ENCODE measurements at places on chromosomes 1 and 21. TPM values are rescaled to one million over a fixed set of nuclear protein-coding genes. Genes with fewer than 3 reads are reported as not detected.

DNA sequence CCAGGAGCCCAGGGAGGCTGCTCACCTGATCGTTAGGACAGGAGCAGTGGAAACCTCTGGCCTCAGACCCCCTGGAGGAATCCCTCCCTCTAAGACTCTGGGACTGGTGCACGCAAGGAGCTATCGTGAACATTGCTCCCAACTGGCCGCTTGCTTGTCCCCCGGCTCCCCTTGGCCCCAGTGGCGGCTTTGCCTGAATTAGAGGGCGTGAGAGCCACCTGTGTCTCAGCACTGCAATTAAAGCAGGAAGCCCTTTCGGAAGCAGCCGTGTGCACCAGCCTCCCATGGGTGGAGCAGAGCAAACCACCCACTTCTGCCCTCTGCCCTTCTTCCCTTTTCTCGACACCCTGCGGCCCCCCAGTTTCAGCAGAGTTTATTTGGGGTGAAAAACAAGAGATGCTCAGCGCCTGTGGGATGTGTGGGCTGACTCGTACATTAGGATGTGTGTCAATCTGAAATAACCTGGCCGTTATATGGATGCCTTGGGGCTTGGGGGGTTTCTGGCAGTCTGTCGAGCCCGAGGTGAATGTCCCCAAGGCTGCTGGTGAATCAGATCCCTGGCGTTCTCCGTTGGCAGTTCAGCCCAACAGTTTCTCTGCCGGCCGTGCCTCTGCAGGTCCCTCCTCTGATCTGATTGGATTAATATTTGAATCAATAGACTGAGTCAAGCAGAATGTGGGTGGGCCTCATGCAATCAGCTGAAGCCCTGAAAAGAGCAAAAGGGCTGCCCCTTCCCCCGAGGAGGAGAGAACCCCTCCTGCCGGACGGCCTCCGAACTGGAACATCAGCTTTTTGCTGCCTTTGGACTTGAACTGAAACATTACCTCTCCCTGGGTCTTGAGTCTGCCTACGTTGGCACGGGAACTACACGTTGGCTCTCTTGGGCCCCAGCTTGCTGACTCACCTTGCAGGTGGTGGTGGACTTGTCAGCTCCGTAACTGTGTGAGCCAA, 7.3 kb upstream of the UMODL1 start:
- no peak overlapping the region for H3K27ac ChIP-seq
- H3K27me3 ChIP-seq = no peaks in the 10 kb centered on the region
- no peak overlapping the region for H3K4me3 ChIP-seq

- DNase-seq = no peak
- H3K36me3 ChIP-seq = no peaks in the 10 kb centered on the region
- no peak overlapping the region for H3K27ac ChIP-seq
- H3K27me3 ChIP-seq = no peaks in the 10 kb centered on the region
- no peak overlapping the region for H3K4me3 ChIP-seq
- H3K4me1 ChIP-seq = no peaks in the 10 kb centered on the region
Measured at GRCh38 chr1:25034736-25035522, 104.9 kb upstream of the RUNX3 start.

GRCh38 chr21:43338951-43339350, 88.0 kb downstream of the SIK1 start:
- no peaks in the 10 kb centered on the region for H3K36me3 ChIP-seq
- no peak for DNase-seq
- no peaks in the 10 kb centered on the region for H3K27me3 ChIP-seq
- peaks cover 3% of the 10 kb centered on the region for H3K4me1 ChIP-seq

- peak within 1 kb of the TSS; percentile 61 for H3K4me3 ChIP-seq
- no peaks in the 10 kb centered on the region for H3K27me3 ChIP-seq
- DNase-seq = peak; percentile 99
- H3K36me3 ChIP-seq = no peaks in the 10 kb centered on the region
Measured at GRCh38 chr1:154607609-154608396, at the start of gene ADAR. Gene ADAR, minus strand, starts transcription at chr1:154608186. Its CDS starts 180 bp downstream, at chr1:154608006.

DNA sequence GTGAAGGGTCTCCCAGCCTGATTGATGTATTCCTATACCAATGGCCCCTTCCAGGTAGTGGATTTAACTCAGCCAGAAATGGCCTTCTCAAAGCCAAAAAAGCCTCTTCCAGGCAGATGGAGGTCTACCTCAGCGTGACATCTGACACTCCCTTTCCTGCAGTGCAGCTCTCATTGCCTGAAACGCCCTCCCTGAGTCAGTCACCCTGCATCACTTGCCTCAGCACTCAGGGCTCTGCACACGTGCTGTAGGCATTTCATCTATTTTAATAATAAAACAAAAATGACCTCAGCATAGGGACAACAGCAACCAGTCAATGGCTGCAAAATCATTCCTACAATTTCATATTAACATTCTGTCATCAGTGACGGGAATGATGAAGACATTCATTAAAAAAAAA, 64.4 kb upstream of the GJA5 start:
- no peak for DNase-seq
- no peaks in the 10 kb centered on the region for H3K27me3 ChIP-seq
- H3K27ac ChIP-seq = no peak overlapping the region
- H3K36me3 ChIP-seq = no peaks in the 10 kb centered on the region
- peaks cover 3% of the 10 kb centered on the region for H3K4me1 ChIP-seq
- no peak overlapping the region for H3K4me3 ChIP-seq

- DNase-seq = no peak
- H3K4me1 ChIP-seq = peaks cover 21% of the 10 kb centered on the region
- no peak overlapping the region for H3K4me3 ChIP-seq
- no peak overlapping the region for H3K27ac ChIP-seq
- H3K36me3 ChIP-seq = no peaks in the 10 kb centered on the region
Measured at GRCh38 chr1:162169031-162169790, 99.7 kb downstream of the NOS1AP start.

- H3K27ac ChIP-seq = no peak overlapping the region
- no peaks in the 10 kb centered on the region for H3K27me3 ChIP-seq
- H3K36me3 ChIP-seq = no peaks in the 10 kb centered on the region
- H3K4me3 ChIP-seq = no peak overlapping the region
- no peak for DNase-seq
Measured at GRCh38 chr21:45747802-45748445, 104.4 kb downstream of the PCBP3 start.

DNA sequence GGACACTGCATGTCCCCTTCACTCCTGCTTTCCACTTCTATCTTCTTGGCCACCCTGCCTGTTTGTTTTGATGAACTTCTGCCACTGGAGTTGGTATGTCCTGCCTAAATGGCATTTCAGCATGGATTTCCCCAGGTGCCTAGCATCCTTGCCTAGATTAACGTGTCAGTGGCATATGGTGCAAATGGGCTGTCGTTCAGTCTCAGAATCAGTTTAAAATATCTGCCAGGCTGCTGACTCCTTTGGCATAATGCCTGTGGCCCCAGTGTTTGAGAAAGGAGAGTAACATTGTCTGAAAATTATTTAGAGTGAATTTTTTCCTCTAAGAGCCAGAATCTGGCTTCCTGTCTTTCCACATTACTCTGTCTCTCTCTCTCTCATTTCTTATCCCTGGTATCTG, 64.9 kb upstream of the BARHL2 start:
- no peak overlapping the region for H3K4me3 ChIP-seq
- H3K36me3 ChIP-seq = no peaks in the 10 kb centered on the region
- H3K27me3 ChIP-seq = no peaks in the 10 kb centered on the region
- no peak for DNase-seq
- H3K27ac ChIP-seq = no peak overlapping the region

GRCh38 chr1:66182551-66183178, 351.3 kb upstream of the SGIP1 start:
- no peaks in the 10 kb centered on the region for H3K27me3 ChIP-seq
- H3K36me3 ChIP-seq = no peaks in the 10 kb centered on the region
- peak; percentile 91 for DNase-seq
- no peaks in the 10 kb centered on the region for H3K4me1 ChIP-seq

GRCh38 chr1:39398278-39399021, 93.0 kb upstream of the BMP8A start:
- DNase-seq = peak; percentile 98
- H3K27ac ChIP-seq = peak overlapping the region; percentile 78

DNA sequence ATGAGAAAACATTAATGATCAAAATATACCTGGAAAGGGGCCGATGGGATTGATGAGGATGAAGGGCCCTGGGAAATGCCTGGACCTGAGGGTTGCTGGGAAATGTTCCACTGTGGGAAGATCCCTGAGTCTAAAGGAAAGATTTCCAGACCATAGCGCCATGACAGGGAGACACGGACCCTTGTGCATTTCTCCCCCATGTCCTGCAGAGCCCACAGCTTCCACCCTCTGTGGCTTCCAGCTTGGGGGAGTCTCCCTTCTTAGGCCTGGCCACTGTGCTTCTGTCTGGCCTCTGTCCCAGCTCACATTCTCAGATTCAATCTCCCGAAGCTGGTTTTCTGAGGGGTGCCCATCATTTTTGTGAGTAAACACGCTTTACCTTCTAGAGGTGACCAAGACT, 1.0 kb upstream of the PRAMEF12 start:
- H3K27me3 ChIP-seq = no peaks in the 10 kb centered on the region
- DNase-seq = no peak
- no peak overlapping the region for H3K27ac ChIP-seq
- no peaks in the 10 kb centered on the region for H3K4me1 ChIP-seq

DNA sequence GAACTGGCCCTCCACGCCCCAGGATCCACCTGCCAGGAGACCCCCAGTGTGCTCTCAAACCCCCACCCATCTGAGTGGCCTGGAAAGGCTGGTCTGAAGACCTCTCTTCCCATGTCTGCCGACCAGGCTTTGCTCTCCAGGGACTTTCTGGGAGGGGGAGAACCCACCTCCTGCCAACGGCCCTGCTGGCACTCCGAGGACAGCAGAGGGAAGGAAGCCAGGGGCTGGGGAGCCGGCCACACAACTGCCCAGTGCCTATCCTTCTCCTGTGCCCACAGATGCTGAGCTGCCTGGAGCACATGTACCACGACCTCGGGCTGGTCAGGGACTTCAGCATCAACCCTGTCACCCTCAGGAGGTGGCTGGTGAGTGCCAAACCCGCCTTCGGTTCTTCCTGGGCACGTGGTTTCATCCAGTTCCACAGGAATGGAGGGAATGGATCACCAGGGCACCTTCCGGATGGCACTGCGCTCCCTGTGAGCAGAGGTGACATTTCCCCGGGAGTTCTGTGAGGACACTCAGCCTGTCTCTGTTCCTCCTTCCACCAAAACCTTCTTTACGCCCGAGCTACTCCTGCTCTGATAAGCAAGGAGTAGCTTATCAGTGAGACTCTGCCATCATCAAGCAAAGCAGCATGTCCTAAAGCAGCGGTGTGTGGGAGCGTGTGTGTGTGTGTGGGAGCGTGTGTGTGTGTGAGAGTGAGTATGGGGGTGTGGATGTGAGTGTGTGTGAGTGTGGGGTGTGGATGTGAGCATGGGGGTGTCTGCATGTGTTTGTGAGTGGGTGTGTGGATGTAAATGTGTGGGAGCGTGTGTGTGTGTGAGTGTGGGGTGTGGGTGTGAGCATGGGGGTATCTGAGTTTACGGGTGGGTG, 105.5 kb downstream of the PDE9A start:
- peaks cover 2% of the 10 kb centered on the region for H3K4me1 ChIP-seq
- H3K36me3 ChIP-seq = no peaks in the 10 kb centered on the region
- H3K27me3 ChIP-seq = no peaks in the 10 kb centered on the region
- H3K4me3 ChIP-seq = no peak overlapping the region

DNA sequence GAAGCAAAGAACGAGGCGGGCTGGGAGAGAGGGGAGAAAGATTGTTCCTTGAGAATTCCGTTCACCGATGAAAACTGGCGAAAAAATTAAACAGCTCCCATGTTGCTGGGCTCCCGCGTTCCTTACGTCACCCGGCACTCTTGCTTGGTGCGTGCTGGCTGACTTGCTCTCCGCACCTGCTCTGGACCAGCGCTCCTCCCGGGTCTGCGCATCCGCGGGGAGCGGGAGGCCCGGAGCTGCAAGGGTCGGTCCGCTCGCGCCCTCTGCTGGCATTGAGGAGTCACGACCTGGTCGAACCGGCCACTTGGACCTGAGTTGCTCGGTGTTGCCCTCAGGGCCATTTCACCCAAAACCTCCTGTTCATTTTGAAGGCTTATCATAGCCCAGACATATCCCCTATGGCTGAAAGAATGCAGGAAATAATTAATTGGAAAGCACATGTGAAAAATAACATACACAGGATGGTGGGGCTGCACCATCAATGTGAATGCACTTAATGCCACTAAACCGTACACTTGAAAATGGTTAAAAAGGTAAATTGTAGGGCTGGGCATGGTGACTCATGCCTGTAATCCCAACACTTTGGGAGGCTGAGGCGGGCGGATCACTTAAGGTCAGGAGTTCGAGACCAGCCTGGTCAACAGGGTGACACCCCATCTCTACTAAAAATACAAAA, 98.9 kb upstream of the BACE2 start:
- H3K4me3 ChIP-seq = peak overlapping the region; percentile 4
- no peak overlapping the region for H3K27ac ChIP-seq
- H3K4me1 ChIP-seq = peaks cover 11% of the 10 kb centered on the region

DNA sequence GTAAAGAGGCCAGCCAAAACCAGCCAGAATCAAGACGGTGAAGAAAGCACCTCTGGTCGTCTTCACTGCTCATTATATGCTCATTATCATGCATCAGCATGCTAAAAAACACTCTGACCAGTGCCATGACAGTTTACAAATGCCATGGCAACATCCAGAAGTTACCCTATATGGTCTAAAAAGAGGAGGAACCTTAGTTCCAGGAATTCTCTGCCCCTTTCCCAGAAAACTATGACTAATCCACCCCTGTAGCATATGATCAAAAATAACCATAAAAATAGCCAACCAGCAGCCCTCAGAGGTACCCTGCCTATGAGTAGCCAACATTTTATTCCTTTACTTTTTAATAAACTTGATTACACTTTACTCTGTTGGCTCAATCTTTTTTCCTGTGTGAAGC, 34.2 kb upstream of the PBX1 start:
- H3K27me3 ChIP-seq = no peaks in the 10 kb centered on the region
- H3K27ac ChIP-seq = no peak overlapping the region
- H3K4me3 ChIP-seq = no peak overlapping the region
- peak; percentile 76 for DNase-seq
- H3K36me3 ChIP-seq = no peaks in the 10 kb centered on the region

DNA sequence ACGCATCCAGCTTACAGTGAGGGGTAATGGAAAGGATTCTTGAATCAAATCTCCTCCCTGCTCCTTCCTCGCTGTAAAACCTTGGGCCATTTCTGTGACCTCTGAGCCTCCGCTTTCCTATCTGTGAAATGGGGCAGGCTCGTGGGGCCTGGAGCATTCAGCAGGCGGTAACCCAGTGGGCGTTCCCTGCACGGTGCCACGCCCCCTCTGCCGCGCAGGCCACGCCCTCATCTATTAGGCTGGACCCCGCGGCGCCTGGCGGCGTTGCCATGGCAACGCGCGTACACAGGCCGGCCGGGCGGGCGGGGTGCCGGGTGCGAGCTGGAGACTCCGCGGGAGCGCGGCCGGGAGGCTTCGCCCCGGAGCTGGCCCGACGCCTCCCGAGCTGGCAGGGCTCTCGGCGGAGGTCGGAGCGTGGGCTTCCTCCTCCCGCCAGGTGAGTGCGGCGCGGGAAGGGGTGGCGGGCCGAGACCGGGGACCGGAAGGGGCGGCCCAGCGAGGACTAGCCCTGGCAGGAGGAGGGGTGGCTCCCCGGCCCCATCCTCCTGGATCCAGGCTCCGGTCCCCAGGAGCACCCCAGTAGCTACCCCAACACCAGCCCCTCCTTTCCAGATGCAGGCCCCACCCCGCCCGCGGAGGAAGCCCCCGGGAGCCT, at the start of gene FHAD1:
Gene FHAD1, plus strand, starts transcription at position 264 of the 655 bp plus-strand sequence. CDS start 4,562 bp downstream, outside the sequence.
- H3K4me1 ChIP-seq = peaks cover 28% of the 10 kb centered on the region
- H3K4me3 ChIP-seq = peak within 1 kb of the TSS; percentile 53
- no peak within 1 kb of the TSS for H3K27ac ChIP-seq
- H3K27me3 ChIP-seq = no peaks in the 10 kb centered on the region

The PLA2G4A gene
- 0.21 TPM for total RNA-seq

The HCRTR1 gene
- not detected for total RNA-seq

The WNT3A gene
- total RNA-seq = not detected

The OLFM3 gene
- not detected for total RNA-seq

The LAMC1 gene
- total RNA-seq = 201 TPM

The LCE2B gene
- total RNA-seq = not detected

The ADARB1 gene
- 14.0 TPM for total RNA-seq

The ANXA9 gene
- 1.7 TPM for total RNA-seq

The CACHD1 gene
- 54.4 TPM for total RNA-seq
